ENCODE measurements at places on chromosomes 7 and 10.

DNA sequence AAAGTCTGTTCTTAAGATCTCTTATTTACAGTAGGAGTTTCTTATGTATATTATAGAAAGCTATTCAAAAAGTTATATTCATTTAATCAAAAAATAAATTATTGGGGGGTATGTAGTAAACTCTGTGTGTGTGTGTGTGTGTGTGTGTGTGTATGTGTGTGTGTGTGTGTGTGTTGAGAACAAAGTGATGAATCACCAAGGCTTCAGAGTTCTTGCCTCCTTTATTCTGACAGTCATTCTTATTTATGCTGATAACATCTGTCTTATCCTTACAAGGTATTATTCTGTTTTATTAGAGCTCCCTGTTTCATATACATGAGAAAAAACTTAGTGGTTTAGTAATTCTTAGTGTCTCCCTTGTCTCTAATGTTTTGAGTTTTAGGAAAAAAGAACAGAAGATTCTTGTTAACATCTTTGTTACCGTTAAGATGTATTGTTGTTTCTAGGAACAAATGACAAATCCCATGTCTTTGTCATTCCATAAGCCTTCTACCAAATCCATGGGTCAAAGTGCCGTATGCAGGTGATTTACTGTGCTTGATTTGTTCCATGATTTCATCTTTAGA lies 424.0 kb downstream of the EXOC4 start:
- no peak for DNase-seq

DNA sequence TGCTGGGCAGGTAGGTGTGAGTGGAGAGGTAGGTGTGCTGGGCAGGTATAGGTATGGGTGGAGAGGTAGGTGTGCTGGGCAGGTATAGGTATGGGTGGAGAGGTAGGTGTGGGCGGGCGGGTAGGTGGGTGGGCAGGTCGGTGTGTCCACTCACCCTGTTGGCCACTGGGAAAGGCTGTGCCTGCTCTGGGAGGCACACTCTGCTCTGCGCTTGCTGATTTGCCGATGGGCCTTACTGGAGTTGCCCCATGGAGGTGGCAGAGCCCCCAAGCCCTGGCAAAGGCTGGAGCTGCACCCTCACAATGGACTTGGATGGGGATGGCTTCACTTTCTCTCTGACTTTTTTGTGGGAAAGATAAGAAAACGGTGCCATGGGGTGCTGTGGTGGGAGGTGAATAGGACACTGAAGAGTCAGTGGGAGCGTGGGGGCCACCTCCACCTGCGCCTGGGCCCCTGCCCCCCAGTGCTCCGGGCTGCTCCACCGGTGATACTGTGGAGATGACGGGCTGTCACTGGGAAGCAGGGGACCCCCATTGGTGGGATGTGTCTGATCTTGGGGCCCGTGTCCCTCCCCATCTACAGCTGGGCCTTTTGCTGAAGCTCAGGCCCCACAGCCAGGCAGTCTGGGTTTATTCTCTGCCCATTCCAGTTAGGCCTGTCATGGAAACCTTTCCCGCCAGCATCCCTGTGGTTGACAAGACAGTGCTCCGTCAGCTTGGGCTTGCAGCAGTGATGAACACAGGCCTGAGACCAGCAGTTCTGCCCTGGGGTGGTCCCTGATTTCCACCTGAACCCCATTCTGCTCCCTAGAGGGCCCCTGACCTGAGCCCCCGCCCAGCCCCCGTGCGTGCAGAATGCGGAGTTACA lies 75.0 kb downstream of the NKX6-2 start:
- DNase-seq, result no peak

- DNase-seq, result no peak
Observed at GRCh38 chr10:24344279-24344678, 135.3 kb downstream of the KIAA1217 start.

DNA sequence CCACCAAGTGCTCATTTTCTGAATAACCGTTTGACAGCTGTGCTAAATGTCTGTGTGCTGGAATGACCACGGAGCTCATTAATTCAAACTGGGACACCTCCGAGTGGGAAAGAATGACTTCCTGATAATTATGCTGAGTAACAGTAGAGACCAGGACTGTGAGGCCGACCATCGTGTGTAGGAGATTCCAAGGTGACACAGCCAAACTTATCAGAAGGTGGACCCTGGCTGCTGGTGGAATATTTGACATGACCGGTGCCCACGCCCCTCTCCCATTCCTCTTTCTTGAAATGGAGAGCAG lies 400.0 kb downstream of the PTPRN2 start:
- DNase-seq, result no peak

DNA sequence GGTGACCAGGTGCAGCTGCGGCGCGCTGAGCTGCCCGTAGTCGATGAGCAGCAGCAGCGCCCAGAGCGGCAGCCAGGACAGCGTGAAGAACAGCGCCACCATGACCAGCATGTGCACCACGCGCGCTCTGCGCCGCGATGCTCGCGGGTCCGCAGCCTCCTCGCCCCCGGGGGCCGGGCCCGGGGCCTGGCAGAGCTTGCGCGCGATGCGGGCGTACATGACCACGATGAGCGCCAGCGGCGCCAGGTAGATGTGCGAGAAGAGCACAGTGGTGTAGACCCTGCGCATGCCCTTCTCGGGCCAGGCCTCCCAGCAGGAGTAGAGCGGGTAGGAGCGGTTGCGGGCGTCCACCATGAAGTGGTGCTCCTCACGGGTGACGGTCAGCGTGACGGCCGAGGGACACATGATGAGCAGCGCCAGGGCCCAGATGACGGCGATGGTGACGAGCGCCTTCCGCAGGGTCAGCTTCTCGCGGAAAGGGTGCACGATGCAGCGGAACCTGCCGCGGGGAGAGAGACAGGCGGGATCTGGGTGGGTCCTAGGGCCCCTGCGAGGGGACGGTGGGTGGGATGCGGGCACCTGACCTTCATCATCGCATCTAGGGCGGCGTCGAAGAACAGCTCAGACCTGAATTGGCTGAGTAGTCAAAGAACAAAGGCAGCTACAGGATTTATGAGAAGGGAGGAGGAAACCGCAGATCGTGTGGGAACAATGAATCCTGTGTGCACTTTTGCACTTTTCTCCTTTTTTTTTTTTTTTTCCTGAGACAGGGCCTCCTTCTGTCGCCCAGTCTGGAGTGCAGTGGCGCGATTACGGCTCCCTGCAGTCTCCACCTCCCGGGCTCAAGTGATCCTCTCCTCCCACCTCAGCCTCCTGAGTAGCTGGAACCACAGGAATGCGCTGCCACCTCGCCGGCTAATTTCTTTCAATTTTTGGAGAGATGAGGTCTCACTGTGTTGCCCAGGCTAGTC lies 22.4 kb upstream of the PPA1 start:
- no peak for DNase-seq

GRCh38 chr10:103082683-103083082 lies 110.4 kb downstream of the NT5C2 start:
- DNase-seq, result no peak

GRCh38 chr7:142328551-142328950 lies 70.7 kb upstream of the PRSS58 start:
- no peak for DNase-seq

- DNase-seq, result peak; percentile 40
Observed at GRCh38 chr7:6221340-6222319, 50.8 kb downstream of the CYTH3 start.

DNA sequence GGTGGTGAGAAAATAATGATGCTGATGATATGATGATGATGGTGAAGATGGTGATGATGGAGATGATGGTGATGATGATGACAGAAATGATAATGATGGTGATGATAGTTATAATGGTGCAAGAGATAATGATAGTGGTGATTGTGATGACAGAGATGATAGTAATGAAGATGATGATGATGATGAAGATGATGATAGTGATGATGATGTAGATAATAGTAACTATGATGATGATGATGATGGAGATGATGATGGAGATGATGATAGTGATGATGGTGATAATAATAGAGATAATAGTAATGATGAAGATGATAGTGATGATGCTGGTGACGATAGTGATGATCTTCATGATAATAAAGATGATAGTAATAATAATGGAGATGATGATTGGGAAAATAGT lies 22.2 kb downstream of the ABCA13 start:
- DNase-seq, result no peak

- DNase-seq, result no peak
Observed at GRCh38 chr10:112793202-112793921, 156.7 kb upstream of the TCF7L2 start.

- DNase-seq, result no peak
Observed at GRCh38 chr10:60937784-60938654, 6.0 kb downstream of the RHOBTB1 start.

DNA sequence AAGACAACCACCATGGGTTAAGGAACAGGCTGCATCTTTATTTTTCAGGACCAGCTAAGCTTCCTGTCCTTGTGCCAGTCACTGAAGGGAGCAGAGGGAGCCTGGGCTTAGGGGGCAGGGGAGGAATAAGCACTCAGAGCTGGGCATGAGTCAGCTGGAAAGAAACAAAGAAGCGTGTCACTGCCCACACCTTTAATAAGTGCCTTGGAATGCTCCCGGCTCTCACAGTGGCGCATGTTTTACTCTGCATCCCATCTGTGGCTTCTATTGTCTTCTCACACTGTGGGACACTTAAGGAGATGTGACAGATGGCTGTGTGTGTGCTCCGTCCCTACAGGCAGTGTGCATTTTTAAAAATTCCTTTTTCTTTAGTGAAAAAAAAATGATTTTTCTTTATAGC lies 71.7 kb downstream of the MTURN start:
- DNase-seq, result no peak

DNA sequence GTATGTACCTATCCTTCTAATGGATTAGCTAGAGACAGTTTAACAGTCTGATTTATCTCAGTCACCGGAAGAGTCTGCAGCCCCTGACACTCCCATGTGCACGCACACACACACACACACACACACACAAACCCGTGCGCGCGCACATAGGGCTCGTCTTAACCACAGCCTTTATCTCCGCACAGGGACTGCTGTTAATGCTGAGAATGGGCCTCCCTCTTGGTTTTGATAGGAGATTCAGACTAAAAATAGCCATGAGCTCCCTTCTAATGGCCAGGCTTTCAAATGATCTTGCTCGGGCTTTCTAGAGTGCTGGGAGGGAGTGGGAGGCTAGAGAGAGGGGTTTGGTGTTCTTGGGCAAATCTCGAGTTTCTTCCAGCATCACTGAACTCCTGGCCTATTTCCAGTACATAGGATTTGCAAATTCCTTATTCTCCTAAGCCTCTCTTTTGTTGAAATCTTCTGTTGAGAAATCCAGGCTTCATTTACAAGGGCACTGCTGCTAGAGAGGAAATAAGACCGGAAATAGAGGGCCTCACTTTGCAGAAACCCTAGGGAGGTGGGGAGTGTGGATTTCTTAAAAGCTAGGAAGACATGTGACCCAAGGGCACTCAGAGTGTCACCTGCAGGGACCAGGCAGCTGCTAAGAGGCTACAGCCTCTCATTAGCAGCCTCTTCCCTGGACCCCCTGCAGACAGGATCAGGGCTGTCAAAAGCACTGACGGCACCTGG lies 2.4 kb downstream of the TMEM72 start:
- no peak for DNase-seq

DNA sequence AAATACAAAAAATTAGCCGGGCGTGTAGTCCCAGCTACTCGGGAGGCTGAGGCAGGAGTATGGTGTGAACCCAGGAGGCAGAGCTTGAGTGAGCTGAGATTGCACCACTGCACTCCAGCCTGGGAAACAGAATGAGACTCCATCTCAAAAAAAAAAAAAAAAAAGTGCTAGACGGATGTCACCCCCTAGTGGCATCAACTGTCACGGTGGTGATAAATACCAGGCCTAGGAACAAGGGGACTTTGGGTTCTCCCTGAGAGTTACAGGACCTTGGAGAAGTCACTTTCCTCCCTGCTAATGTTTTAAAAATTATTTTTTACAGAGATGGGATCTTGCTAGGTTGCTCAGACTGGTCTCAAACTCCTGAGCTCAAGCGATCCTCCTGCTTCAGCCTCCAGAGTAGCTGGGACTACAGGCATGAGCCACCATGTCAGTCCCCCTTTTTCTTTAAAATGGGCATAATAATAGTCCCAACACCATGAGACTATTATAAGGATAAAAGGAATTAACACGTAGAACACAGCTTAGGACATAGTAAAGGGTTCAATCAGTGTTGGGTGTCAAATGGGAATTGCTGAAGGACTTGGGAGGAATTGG lies 2.6 kb upstream of the TMEM130 start:
- DNase-seq, result peak; percentile 5
